NCI-H2081 treated with DMSO at 0.1 percent for 48 hours (cell line): ENCODE measurements at places on chromosomes 4 and X.

DNA sequence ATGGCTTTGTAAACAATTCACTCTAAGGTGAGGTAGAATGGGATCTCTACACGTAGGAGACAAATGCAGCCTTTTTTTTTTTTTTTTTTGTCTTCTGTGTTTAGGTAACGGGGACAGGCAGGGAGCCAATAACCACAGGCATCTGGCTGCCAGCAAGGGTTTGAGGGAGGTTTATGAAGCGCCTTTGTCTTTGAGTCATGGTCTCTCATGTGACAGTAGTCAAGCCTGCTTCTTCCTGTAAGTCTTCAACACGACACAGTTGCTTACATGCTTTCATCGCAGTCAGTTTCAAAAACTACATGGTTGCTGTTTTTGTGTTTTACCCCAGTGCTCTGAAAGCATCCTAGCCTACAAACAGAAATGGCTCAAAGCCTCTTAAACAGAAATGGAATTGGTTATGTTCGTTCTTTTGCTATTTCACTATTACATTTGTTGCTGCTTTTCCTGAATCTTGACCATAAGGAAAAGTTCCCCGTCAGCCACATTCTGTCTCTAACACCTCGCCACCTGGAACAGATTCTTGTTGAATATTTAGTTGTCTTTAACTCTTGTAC is 127.8 kb upstream of the METTL14 start:
- peak; percentile 30 for DNase-seq

GRCh38 chr4:107858158-107858742 is 33.5 kb downstream of the SGMS2 start:
- DNase-seq, result no peak

DNA sequence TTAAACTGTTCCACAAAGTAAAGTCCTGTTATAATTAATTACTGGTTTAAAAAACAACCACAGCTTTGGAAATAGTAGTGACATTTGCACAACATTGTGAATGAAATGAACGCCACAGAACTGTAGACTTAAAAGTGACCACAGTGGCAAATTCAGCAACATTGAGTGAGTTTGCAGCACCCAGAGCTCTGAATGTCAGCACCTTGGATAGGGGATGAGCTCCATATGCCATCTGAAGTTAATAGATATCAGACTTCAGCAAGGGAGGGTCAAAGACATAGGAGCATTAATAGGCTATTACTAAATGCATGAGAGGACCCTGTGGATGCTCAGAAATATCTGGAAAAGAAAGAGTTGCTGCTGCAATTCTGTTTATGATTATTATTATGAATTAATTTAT is 55.3 kb upstream of the KCNIP4 start:
- DNase-seq, result no peak

DNA sequence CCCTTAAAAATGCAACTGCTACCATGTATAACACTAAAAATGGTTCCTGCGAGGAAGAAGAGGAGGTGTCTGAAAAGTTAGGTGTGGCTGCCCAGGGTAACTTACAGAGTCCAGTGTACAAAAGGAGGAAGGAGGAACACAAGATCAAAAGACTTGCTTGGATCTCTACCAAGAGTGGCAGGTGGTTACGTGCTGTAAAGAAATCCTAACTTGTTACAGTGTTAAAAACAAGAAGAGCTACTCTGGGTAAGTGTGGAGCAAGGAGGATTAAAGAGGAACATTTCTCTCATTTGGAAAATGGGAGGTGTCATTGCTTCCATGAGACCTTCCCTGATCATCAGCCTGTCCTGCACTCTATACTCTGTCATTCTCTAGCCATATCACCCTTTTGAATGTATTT is 242.0 kb downstream of the PTTG2 start:
- DNase-seq, result no peak

DNA sequence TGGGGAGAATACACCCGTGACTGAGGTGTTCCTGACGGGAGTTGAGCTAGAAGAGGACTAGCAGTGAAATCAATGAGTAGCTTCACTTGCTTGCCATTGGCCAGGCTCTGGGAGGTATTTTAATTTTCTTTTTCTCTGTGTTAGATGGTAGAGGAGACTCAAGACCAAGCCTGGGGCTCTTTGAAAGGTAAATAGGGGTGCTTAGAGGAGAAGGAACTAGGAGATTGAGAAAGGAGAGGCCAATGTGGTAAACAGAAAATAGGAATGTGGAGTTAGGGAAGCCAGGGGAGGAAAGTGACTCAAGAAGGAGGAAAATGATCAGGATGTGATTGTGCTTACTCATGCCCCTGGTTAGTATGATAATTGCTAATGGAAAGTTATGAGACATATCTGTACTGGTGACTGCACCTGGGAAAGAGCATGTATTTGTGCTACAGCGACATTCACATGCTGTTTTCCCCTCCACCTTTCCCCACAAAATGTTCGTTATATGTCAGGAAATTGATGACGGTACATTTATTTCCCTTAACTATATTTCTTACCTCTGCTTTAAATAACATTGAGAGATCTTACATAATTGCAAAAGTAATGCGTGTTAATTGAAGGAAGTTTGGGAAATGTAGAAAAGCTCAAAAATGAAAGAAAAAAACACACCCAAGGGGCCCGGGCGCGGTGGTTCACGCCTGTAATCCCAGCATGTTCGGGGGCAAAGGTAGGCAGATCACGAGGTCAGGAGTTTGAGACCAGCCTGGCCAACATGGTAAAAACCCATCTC is 16.9 kb upstream of the LRBA start:
- no peak for DNase-seq

- no peak for DNase-seq
Measured at GRCh38 chr4:304969-305680, at the start of gene ZNF732. TSS of gene ZNF732 (minus strand) at chr4:305474. CDS start at chr4:305310, 164 bp downstream.

DNA sequence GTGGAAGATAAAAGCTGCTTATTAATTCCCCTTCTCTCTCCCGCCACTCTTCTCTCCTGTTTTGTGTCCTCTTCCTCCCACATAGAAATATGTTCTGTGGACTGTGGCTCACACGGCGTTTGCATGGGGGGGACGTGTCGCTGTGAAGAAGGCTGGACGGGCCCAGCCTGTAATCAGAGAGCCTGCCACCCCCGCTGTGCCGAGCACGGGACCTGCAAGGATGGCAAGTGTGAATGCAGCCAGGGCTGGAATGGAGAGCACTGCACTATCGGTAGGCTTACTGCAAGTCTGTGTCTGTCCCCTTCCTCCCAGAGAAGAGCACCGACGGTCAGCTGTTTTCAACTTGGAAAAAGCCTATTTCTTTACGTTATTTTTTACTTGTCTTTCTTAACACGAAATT is 229.1 kb downstream of the DCTD start:
- DNase-seq, result no peak

DNA sequence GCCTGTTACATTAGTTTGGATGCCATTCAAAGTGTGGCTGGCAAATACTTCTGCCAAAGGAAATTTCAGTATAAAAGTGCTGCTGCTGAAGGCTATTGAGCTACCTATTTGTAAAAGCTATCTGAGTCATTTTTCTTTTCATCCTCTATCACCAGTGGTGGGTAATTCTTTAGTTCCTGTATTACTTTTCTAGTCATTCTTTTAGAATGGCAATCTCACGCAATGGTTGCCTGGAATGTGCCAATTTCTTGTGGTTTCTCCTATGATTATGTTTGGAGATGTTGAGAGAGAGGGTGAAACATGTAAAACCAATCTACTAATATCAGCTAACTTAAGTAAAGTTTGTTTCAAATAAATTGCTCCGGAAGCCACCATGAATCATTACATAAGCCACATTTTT is 685.0 kb downstream of the RAPGEF2 start:
- no peak for DNase-seq

GRCh38 chrX:67787196-67787595 is 243.4 kb downstream of the AR start:
- no peak for DNase-seq

DNA sequence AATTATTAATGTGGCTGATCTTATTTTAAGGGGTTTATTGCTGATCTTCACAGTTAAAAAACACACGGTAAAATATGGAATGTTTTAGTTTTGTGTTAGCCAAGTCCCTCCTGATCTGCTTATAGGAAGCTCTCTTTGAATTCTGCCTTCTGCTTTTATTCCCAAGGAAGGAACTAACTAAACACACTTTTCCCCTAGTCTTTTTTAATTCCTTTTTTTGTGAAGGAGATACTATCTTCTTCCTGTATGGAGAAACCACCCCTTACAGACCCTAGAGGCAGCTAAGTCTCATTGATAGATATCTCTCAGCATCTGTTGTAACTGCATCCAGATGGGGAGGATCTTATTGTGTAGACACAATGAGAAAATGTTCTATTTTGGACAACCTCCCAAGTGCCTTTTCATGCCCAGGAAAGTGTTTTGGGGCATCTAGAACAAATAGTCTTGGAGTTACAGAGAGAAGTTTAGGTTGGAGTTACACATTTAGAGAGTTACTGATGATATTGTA is 64.4 kb downstream of the AFF1 start:
- no peak for DNase-seq

DNA sequence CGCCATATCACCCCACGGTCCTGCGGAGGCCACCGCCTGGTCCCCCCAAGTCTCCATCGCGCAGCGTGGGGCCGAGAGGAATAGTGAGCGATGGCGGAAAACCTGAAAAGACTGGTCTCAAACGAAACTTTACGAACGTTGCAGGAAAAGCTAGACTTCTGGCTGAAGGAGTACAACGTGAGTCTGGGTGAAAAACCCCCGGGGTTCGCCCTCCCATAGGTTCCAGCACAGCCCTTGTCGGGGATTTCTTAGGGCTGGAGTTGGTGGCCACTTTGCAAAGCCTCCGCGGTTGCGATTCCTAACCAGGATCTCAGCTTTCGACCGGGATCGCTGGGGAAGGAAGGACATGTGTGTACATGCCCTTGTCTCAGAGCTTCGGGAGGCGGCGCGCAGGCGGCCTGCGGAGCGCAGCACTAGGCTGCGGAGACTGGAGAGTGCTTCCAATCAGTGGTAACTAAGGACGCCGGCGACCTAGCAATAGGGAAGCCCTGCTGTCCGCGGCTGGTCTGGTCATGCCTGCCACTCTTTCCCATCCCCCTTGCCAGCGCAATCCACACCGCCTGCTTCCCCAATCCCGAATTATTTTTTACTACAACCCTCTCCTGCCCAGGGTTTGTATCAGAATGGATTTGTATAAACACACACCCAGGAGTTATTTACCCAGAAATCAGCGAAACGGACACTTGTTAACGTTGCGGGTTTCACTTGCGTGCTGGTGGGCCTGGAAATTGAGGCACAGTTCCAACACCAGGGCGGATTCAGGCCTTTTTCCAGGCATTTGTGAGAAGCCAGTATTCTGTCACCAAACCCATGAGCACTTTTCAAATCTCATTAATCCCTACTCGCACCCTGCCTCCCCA is 741 bp downstream of the SPATA18 start:
- DNase-seq, result no peak

- DNase-seq, result peak; percentile 20
Measured at GRCh38 chr4:55545641-55546505, 836 bp downstream of the CLOCK start.

GRCh38 chr4:108263057-108263456 is 94.3 kb upstream of the LEF1 start:
- no peak for DNase-seq
